Keratinocyte (primary cell): ENCODE measurements at places on chromosomes 12 and 14. TPM values are rescaled to one million over a fixed set of nuclear protein-coding genes. Genes with fewer than 3 reads are reported as not detected.

Gene CD163L1
- polyA plus RNA-seq: 0.30 to 0.62 TPM (median 0.35 TPM) in 3 replicates

Gene JPH4
- polyA plus RNA-seq: 0.01 to 0.04 TPM (median 0.03 TPM) in 3 replicates

Gene FOS
- 29.2 to 141 TPM (median 121 TPM) in 3 replicates for polyA plus RNA-seq

Gene PLEK2
- polyA plus RNA-seq: 127 to 253 TPM (median 219 TPM) in 3 replicates

Gene B4GALNT1
- polyA plus RNA-seq: 0.08 to 0.37 TPM (median 0.08 TPM) in 3 replicates

Gene BRMS1L
- 5.9 to 12.0 TPM (median 6.4 TPM) in 3 replicates for polyA plus RNA-seq

Gene SLC16A7
- polyA plus RNA-seq: 0.57 to 0.88 TPM (median 0.87 TPM) in 3 replicates

GRCh38 chr12:10562306-10562933, 51.0 kb downstream of the MAGOHB start:
- no peaks in the 10 kb centered on the region for H3K36me3 ChIP-seq
- H3K27me3 ChIP-seq: no peaks in the 10 kb centered on the region
- no peak overlapping the region for H3K4me3 ChIP-seq
- no peak overlapping the region for H3K27ac ChIP-seq

DNA sequence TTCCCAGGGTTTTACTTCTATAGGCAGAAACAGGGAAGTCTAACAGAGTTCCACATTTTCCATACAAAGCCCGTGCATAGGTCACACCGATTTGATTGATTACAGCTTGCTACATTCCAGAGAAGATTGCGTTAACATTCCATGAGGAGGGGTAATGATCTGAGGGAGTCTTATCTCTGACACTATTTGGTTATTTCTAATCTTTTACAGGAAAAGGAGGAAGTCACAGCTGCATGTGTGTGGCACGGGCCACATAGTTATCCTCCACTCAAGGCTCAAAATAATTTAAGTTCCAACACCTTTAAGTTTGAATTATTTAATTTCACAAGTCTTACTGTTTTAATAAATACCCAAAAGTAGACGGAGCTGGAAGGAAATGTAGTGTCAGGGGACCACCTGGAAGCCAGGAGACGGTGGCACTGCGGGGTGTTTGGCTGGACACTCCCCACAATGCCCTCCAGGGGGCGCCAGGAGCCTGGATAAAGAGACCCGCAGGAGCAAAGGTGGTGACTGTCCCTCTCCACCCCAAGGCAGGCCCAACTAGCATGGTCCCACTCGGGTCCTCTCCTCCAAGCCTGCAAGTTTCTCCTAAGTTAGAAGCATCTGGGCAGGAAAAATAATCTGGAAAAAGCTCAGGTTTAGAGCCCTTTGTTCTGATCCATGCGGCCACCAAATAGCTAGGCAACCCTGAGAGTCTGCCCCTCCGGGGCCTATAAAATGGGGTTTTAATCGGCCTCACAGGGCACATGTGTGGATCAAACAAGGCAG, 20.2 kb downstream of the KRT8 start:
- no peak overlapping the region for H3K27ac ChIP-seq
- no peaks in the 10 kb centered on the region for H3K36me3 ChIP-seq
- no peaks in the 10 kb centered on the region for H3K27me3 ChIP-seq

DNA sequence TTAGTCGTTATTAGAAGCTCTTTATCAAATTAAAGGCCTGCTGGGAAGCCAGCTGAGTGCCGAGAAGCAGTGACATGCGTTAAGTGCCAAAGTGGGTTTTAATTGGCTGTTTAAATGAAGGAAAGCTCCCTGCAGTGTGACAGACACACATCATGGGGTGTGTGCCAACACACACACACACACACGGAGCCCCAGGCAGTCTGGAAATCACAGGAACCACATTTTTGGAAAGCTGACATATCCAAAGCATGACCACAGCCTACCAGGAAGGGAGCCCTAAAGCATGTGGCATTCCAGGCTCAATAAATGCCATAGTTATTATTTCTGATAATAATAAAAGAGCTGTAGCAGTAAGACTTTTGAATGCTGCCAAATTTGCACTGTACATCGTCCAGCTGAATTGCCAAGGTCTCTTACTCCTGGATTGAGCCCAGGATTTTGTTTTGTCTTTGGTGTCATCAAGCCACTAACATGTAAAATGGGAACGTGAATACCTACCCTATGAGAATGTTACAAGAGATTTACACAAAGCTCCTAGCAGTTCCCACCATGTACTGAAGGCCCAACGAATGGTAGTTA, 135.1 kb downstream of the TMEM30B start:
- H3K36me3 ChIP-seq: no peaks in the 10 kb centered on the region
- DNase-seq: peak; percentile 81
- peaks cover 34% of the 10 kb centered on the region for H3K4me1 ChIP-seq
- H3K4me3 ChIP-seq: peak overlapping the region; percentile 38
- H3K27me3 ChIP-seq: no peaks in the 10 kb centered on the region
- H3K27ac ChIP-seq: peak overlapping the region; percentile 95

- no peaks in the 10 kb centered on the region for H3K27me3 ChIP-seq
- no peak for DNase-seq
- no peaks in the 10 kb centered on the region for H3K4me1 ChIP-seq
These were observed 57.3 kb upstream of the CEP83 start for GRCh38 chr12:94516985-94517384.

- H3K4me3 ChIP-seq: no peak overlapping the region
- no peak overlapping the region for H3K27ac ChIP-seq
- DNase-seq: no peak
- no peaks in the 10 kb centered on the region for H3K27me3 ChIP-seq
These were observed 5.2 kb upstream of the RILPL2 start for GRCh38 chr12:123441523-123442164.

DNA sequence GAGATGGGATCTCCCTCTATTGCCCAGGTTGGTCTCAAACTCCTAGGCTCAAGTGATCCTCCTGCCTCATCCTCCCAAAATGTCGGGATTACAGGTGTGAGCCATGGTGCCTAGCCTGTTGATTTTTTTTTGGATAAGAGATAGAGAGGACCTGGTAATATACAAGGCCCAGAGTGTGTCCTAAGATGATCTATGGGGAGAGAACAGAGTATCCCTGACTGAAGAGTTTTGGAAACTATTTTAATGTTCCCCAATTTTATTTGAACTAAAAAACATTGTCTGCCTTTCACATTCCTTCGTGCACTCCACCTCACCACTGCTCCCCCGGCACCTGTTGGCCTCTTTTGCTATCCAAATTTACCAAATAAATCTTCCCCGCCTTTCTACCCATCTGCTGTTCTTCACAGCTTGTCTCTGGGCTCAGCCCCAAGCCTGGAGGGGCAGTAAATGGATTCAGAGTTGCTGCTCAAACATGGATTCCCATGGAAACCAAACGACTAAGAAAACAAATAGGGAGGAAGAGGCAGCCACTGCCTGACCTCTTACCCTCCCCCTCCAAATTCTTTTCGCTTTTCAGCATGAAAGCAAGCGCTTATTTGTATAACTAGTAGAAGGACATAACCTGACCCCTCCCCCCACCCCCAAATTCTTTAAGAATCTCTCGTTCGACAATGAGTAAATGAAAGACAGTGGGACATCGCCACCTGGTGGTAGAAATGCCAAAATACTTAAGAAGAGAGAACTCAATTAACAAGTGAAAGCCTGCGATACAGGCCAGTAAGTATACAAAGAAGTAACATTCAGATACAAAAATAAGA, 22.6 kb downstream of the OR10G3 start:
- peak; percentile 26 for DNase-seq
- peaks cover 5% of the 10 kb centered on the region for H3K4me1 ChIP-seq
- H3K36me3 ChIP-seq: no peaks in the 10 kb centered on the region
- H3K27me3 ChIP-seq: no peaks in the 10 kb centered on the region

GRCh38 chr12:89901906-89902642, 193.4 kb upstream of the ATP2B1 start:
- H3K27ac ChIP-seq: no peak overlapping the region
- DNase-seq: no peak
- no peaks in the 10 kb centered on the region for H3K27me3 ChIP-seq
- H3K36me3 ChIP-seq: no peaks in the 10 kb centered on the region
- no peaks in the 10 kb centered on the region for H3K4me1 ChIP-seq

GRCh38 chr12:45304514-45305178, 88.8 kb downstream of the ANO6 start:
- no peak overlapping the region for H3K4me3 ChIP-seq
- H3K27ac ChIP-seq: no peak overlapping the region
- H3K4me1 ChIP-seq: peaks cover 10% of the 10 kb centered on the region

DNA sequence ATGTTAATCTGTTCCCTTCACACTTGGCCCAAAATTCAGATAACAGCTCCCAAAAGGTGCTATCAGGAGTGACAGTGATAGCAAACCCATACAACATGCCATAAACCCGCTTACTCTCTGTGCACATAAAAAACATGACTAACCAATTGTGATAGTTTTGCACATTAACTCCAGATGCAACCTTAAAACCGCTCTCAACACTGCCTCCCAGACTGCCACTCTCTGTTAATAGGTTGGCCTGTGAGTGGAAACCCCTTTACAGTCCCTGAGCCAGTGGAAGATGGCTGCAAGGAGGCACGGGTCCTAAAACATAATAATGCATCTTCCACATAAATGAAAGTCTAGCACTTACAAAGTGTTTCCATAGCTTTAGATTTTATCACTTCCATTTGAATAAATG, 12.0 kb upstream of the TMTC1 start:
- no peaks in the 10 kb centered on the region for H3K36me3 ChIP-seq
- no peak for DNase-seq
- H3K4me1 ChIP-seq: peaks cover 9% of the 10 kb centered on the region
- peaks cover 5% of the 10 kb centered on the region for H3K27me3 ChIP-seq
- H3K4me3 ChIP-seq: no peak overlapping the region

DNA sequence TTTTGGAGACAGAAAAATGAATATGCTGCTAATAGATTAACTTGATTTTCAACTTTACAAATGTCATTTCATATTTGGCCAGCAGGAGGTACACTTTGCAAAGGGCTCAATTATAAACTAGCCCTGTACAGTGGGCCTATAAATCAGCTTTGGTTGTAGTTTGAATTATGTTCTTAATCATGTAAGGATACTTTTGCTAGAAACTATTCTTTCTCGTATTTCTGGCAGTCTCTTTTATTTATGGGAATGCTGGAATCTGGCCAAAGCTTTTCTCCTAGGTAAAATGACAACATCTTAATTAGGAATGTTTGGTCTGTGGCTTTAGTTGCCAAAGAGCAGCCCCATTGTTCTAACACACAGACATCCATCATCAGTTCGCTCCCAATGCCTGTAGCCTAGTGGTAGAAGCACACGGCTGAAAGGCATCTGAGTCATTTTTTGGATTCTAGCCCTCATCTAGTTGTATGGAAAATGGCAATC, 1322.3 kb upstream of the SEL1L start:
- H3K4me3 ChIP-seq: no peak overlapping the region
- H3K4me1 ChIP-seq: no peaks in the 10 kb centered on the region
- peaks cover 5% of the 10 kb centered on the region for H3K27me3 ChIP-seq
- peak; percentile 33 for DNase-seq
- no peak overlapping the region for H3K27ac ChIP-seq

GRCh38 chr12:121600702-121601336, 20.0 kb upstream of the KDM2B start:
- no peaks in the 10 kb centered on the region for H3K36me3 ChIP-seq
- no peak overlapping the region for H3K27ac ChIP-seq
- H3K4me3 ChIP-seq: no peak overlapping the region

DNA sequence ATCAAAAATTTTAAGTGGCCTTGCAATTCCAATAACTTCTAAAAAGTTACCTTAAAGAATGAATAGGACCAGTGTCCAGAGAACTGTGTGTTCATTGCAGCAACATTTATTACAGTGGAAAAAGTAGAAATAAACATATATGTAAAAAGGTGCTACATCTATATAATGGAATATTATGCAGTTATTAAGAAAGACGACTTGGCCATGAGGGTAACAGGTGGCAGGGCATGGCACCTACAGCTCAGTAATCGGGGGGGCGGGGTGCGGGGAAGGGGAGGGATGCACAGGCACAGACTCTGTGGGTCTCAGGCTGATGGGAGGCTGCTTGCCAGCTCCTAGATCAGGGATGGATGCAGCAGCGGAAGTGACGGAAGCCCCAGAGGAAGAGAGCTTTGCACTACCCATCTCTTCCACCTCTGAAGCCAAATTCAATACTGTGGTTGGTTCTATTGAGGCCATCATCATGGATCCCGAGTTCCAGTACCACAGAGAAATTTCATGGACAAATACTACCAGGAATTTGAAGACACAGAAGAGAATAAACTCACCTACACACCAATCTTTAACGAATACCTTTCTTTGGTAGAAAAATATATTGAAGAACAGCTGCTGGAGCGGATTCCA, 14.0 kb downstream of the KRT76 start:
- H3K27ac ChIP-seq: no peak overlapping the region
- DNase-seq: no peak
- H3K4me3 ChIP-seq: no peak overlapping the region
- H3K27me3 ChIP-seq: peaks cover 21% of the 10 kb centered on the region

GRCh38 chr12:30824311-30824710, 69.6 kb upstream of the CAPRIN2 start:
- H3K27ac ChIP-seq: no peak overlapping the region
- no peaks in the 10 kb centered on the region for H3K36me3 ChIP-seq
- peaks cover 9% of the 10 kb centered on the region for H3K4me1 ChIP-seq

DNA sequence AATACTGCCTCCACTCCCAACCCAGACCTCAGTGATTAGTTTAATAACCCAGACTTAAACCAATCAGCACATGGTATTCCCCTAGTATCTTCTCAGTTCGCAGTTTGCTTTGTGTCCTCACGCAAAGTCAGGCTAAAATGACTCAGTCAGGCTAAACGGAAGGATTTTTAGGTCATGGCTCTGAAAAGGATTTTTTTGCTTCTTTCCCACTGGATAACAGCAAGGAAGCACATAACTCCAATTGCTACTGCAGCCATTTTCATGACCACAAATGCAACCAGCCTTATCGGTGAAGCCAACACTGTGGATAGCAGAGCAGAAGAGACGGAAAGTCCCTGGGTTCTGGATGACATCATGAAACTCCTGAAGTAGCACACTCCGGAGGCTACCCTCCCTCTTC, 67.7 kb downstream of the ZC3H14 start:
- no peak overlapping the region for H3K27ac ChIP-seq

GRCh38 chr12:47602949-47603558, 102.8 kb downstream of the RPAP3 start:
- H3K4me1 ChIP-seq: peaks cover 9% of the 10 kb centered on the region
- no peak overlapping the region for H3K4me3 ChIP-seq
- H3K27ac ChIP-seq: no peak overlapping the region
- no peaks in the 10 kb centered on the region for H3K27me3 ChIP-seq
- no peaks in the 10 kb centered on the region for H3K36me3 ChIP-seq
- no peak for DNase-seq

DNA sequence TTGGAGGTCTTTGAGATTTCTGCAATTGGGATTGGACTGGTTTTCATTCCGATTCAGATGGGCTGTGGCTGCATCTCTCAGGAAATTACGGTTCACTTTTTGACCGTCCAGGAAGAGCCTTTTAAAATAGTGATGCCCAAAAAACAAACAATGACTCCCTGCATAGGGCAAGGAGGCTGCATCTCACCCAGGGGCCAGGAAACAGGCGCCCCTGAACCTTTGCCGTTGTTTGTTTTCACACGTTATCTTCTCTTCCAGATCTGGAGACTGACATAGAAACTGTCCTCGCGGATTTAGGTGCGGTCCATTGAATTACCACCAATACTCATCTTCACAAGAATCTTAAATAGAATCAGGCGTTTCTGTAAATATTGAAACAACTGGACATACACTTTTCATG, 66.0 kb downstream of the FLRT2 start:
- no peaks in the 10 kb centered on the region for H3K4me1 ChIP-seq
- no peak overlapping the region for H3K4me3 ChIP-seq
- no peak overlapping the region for H3K27ac ChIP-seq
- DNase-seq: no peak

- no peaks in the 10 kb centered on the region for H3K36me3 ChIP-seq
- peak overlapping the region; percentile 15 for H3K4me3 ChIP-seq
- peaks cover 29% of the 10 kb centered on the region for H3K4me1 ChIP-seq
These were observed 25.7 kb upstream of the FZD10 start for GRCh38 chr12:130136509-130137039.

- no peak for DNase-seq
- H3K27me3 ChIP-seq: no peaks in the 10 kb centered on the region
- H3K27ac ChIP-seq: no peak overlapping the region
- H3K4me3 ChIP-seq: no peak overlapping the region
- H3K36me3 ChIP-seq: peaks cover 16% of the 10 kb centered on the region
These were observed 87.1 kb downstream of the RAD52 start for GRCh38 chr12:862303-862911.
